ENCODE measurements at places on chromosomes 7 and 10.

DNA sequence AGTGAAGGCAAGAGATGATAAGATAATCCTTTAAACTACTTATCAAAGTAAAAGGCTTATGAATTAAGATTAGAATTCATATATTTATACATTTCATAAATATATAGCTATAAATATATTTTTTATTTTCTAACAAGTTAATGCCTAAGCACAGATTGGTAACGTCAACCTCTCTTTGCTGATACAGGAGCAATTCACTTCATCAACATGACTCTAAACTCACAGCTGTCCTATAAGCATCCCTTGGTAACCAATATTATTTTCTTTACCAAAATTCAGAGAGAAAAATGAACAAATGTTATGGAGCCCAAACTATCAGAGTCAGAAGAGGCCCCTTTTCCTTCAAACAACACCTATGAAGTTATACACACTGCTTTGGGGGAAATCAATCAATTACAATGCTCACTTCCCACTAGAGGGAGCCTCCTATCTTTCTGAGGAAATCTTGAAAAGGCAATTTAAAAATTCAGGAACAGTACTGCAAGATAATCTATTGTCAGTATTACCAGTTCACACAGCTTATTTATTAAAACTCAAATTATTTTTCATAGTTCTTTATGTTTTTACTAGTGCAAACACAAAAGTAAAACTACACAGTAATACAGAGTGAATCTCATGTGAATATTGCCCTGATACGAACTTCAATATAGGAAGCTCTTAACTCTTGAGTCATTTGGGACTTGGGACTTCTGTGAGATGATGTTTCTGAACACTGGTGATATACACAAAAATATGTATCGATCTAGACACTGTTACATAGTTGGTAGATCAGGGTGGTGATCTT, 51.0 kb upstream of the NOBOX start:
- no peak for DNase-seq

- DNase-seq: no peak
Observed at GRCh38 chr10:110506448-110506847, 8.7 kb downstream of the DUSP5 start.

DNA sequence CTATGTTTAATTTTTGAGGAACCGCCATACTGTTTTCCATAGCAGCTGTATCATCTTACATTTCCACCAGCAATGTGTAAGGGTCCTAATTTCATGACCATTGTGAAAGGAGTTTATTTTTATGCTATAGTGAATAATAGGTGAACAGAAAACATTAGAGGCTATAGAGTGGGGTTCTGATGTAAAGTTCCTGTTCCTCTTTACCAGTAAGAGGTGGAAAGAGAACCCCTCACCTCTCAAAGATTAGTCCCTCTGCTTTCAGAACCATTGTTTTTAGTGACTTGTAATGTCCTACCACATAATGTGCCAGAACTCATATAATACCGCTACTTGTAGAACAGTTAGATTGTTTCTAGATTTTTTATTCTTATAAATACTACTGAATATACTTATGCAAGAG, 34.2 kb downstream of the SUFU start:
- DNase-seq: no peak

- DNase-seq: peak; percentile 18
Observed at GRCh38 chr10:87734987-87735827, 75.5 kb downstream of the PAPSS2 start.

DNA sequence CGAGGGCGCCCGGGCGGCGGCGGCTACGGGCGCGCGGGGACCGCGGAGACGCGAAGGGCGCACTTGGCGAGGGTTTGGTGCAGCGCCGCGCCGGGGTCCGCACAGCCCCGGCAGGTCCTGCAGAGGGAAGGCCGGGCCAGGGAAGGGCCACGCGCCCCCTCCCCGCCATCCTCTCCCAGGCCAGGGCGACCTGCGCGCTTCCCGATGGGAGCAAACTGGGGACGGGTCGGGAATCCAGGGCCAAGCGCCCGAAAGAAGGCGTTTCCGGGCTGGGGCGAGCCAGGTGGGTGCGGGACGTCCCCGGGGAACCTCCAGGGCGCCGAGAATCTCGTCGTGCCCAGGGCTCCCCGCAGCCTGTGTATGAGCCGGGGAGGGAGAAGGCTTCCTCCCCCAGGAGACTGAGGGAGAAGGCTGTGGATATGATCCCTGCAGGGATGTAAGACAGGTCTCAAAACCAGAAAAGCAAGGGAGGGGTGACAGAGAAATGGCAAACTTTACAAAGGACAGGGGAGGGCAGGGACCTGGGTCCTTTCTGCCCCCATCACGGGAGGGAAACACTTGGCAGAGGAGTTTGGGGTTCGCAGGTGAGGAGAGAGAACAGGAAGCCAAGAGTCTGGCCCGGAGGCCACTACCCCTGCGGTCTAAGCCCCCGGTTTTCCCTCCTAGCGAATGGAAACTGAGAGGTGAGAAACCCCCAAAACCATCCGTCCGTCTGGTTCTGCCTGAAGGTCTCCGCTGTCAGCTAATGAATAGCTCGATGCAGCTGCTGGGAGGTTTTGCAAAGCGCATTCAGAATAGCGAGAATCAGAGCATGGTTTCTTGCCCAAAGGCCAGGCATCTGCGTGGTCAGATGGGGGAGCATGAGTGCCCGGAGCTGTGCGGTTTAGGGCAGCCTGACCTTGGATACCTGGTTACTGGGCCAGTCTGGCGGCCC, 674 bp downstream of the AMZ1 start:
- DNase-seq: no peak

DNA sequence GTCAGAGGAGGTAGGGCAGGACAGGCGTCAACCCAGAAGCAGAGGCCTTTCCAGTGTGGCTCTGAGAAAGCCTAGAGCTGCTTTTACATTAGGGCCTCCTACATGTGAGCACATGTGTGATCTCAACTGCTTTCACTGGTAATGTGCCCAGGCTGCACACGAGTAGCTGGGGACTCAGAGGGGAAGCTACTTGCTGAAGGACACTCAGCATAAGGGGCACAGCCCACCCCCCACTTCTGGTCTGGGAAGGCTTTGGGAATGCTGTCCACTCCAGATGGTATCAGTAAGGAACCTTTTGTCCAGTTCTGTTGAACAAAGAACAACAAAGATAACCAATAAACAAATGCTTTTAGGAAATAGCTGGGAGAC, 18.9 kb downstream of the PRF1 start:
- DNase-seq: no peak

DNA sequence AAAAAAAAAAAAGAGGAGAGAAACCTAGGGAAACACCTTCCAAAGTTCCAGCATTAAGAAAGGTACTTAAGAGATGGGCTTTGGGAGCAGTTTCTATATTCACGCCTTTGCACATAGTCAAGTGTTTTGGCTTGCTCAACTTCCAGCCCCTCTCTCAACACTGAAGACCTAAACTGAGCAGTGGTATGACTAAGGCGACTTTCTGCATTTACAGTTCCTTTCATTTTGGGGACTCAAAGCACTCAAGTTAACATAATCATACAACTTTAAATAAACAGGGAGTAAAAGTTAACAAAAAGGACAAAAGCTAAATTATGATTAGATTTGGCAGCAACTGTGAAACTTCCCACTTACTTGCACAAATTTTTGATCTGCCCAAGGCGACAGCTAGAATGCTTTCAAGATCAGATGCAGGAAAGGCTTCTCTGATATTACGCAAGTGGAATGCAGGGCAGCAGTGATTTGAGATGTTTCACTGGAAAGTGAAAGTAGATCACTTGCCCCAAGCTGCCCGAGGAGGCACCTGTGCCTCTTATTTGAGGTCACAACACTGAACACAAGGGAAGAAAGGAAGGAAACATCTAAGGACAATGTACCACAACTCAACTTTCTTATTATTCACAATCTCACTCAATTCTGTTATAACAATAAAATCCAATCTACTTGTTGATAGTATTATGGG, 199.5 kb downstream of the SKAP2 start:
- DNase-seq: peak; percentile 10

GRCh38 chr10:34078745-34079470, 736.2 kb downstream of the PARD3 start:
- no peak for DNase-seq

GRCh38 chr10:33082373-33082895, 124.4 kb upstream of the ITGB1 start:
- no peak for DNase-seq

DNA sequence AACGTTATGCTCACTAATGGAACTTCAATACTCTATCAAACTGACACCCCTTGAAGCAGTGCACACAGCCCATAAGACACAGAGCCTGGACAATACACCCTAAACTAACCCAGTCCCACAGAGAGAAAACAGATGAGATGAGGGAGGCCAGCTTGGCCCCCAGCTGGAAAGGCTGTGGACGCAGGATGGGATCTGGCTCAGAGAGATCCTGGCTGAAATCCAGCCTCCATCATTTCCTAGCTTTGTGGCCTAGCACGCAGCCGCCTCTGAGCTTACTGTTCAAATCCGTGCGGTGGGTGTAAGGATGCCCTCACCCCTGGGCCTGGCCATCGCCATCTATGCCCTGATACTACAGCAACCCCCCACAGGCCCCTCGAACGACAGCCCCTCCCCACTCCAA, 32.7 kb downstream of the SNX8 start:
- no peak for DNase-seq

GRCh38 chr10:43110338-43111071, 27.7 kb upstream of the CSGALNACT2 start:
- DNase-seq: no peak

DNA sequence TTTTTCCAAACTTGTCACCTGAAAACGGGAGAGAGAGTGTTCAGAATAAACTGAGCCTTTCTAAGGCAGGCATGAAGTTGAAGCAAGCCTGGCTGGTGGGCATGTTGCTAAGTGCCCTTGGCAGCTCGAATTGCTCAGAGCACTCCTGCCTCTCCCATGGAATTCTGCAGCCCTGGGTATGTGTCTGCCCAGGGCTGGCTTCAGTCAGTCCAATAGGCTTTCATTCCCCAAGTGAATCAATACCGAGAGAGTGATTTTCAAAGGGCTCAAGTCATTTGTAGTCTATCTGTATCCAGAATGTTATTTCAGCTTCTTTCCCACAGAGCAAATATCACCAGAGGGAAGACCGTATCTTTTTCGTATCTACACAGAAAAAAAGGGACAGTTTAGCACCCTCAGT, 415.5 kb upstream of the COBL start:
- DNase-seq: no peak

DNA sequence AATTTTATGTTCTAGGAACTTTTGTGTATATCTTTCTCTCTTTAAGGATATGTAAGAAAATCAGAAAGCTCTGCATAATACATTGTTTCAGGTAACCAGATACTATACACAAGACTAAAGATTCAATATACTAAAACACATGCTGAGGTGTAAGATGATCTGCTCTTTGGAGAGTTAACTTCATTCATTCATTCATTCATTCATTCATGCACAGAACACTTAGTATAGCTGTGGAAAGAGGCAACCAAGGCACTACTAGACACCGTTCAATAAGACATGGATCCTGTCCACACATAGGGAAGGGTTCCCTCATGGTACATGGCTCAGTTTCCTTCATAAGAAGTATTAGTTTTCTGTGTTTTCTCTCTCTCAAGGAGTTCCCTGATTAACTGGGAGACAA, 207.6 kb upstream of the AOAH start:
- DNase-seq: no peak

DNA sequence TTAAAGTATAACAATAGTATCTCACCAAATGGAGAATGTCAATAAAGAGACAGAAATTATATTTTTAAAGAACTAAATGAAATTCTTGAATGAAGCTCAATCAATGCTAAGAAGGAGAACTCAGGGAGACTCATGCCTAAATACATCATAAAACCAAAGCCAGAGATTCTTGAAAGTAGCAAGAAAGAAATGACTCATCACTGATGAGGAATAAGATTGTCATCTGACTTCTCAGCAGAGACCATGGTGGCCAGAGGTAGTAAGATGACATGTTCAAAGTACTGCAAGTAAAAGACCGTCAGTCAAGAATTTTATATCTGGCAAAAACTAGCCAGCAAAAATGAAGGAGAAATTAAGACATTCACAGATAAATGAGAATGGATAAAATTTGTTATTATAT, 399.0 kb downstream of the GRID1 start:
- DNase-seq: no peak

DNA sequence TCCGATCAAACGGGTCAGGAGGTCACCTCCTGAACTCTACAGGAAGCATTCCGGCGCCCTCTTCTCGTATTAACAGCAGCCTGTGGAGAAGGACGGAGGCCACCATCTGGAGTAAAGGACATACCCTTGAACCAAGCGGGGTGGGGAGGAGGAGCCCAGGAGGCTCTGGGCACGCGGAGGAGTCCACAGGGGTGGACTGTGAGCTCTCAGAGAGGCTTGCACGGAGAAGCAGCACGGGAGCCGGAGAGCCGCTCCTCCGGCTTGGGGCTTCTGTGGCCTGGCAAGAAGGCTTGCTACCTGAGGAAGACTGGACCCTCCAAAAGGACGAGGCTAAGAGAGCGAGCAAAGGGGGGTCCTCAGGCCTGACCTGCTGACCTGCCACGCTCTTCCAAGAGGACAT, 77.9 kb downstream of the MAD1L1 start:
- DNase-seq: no peak

- DNase-seq: no peak
Observed at GRCh38 chr7:30420662-30421061, 57.9 kb downstream of the NOD1 start.

GRCh38 chr7:55477781-55478374, 94.4 kb downstream of the VOPP1 start:
- no peak for DNase-seq

DNA sequence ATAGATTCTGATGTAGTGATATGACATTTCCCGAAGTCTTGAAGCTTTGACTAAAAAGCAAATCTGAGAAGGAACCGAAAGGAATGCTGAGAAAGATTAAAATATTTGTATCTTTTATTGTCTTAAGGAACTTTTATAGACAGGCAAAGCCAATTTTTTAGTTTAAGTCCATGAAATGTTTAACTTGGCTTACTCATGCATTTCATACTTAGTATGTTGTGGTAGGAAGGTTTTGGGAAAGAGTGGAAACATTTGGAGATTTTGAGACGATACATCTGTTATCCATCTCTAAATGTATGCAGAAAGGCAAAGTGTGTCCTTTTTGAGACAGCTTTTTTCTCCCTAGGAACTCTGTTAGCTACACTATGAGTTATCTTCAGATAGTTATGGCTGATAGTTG, 10.1 kb downstream of the TBC1D12 start:
- DNase-seq: no peak

DNA sequence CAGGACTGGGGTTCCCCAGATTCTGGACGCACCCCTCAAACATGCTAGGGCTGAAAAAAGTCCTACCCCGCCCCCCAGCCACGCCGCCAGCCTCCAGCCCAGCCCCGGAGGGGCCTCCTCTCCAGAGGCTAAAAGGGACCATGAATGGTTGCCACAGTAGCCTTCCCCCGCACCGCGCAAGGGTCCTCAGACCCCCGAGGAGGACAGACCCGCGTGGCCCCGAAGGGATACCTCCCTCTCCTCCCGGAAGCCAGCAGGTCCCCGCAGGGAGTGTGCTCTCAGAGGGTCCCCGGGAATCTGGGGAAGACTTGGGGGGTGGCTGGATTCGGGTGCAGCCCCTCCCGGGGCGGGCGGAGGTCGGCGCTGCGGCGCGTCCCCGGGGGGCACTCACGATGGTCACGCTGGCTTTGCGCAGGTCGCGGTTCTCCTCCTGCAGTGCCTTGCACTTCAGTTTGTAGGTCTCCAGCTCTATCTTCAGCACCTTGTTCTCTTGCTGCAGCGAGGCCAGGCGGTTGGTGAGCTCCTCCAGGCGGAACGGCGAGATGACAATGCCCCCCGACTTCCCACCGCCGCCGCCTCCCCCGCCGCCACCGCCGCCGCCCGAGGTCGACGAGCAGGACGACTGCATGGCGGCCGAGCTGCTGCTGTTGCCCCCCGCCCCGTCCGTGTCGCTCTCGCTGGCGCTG, 482 bp downstream of the CCDC6 start:
- peak; percentile 21 for DNase-seq

All from activated T-cell treated with anti-CD3 and anti-CD28 coated beads, Interleukin-2, amount 50 U/mL, for 72 hours (primary cell).